CD8-positive, alpha-beta T cell (primary cell): ENCODE measurements at places on chromosomes 2 and 18.

- no peak for DNase-seq
Observed at GRCh38 chr2:146818122-146818521, 1026.7 kb upstream of the ACVR2A start.

DNA sequence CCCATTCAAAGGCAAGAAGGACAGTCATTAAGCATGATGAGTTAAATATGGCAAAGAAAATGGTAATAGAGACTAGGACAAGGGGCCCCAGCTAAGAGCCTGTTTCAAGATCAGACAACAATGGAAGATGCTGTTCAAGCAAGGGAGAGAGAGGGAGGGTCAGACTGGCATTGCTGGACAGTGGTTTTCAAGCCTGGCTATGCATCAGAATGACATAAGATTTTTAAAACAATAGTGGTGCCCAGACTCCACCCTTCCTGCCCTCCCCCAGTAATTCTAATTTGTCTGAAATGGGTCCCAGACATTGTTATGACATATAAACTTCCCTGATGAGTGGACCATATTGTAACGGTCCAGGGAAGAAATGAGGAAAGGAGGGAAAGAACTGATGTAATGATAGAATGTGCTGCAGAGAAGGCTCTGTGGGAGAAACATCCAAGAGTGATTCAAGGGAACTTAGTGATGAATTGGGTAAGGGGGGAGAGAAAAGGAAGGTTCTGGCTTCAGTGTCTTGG is 112.9 kb upstream of the TRIB2 start:
- DNase-seq = no peak

- DNase-seq = no peak
Observed at GRCh38 chr2:74131901-74132300, 15.8 kb downstream of the BOLA3 start.

- no peak for DNase-seq
Observed at GRCh38 chr18:63099091-63099840, 220.3 kb downstream of the BCL2 start.

DNA sequence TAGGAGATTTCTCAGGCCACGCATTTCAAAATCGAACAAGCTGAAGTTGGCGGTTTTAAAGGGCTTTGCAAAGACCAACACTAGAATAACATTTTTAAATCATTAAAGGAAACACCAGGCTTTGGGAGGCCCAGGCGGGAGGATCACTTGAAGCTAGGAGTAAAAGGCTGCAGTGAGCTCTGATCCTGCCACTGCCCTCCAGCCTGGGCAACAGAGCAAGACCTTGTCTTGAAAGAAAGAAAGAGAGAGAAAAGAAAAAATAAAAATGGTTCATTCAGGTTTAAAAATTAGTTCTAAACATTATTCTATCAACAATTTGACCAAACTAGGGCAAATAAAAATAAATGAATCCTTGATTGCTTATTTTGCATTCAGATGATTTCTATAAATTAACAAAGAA is 789 bp upstream of the CHST9 start:
- DNase-seq = no peak

- no peak for DNase-seq
Observed at GRCh38 chr2:146287281-146287680, 1557.5 kb upstream of the ACVR2A start.

- no peak for DNase-seq
Observed at GRCh38 chr2:190583507-190584337, 49.2 kb upstream of the NEMP2 start.

DNA sequence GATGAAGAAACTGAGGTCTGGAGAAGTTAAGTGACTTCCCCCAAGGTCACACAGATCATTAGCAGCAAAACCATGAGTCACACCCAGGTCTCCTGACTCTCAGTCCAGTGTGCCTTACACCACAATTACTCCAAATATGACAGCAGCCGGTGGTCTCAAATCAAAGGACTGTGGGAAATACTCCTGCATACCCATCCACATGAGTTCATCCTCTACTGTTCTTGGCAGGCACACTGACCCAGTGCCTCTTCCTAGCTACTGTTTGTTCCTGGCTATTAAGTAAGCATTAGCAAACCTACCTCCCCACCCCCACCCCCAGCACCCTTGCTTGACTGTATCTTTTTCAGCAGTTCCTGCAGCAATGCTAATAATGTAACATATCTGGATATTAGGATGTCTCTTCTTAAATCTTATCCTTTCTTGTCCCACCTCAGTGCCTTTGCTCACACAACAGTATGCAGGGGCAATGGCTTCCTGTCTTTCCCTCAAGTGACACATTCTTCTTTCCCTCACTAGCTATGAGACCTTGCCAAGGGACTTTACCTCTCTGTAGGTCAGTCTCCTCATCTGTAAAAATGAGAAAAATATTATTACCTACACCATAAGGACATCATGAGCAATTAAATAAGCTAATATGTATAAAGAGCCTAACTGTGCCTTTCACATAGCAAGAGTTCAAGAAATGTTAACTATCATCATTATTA is 46.2 kb downstream of the FAM98A start:
- no peak for DNase-seq

DNA sequence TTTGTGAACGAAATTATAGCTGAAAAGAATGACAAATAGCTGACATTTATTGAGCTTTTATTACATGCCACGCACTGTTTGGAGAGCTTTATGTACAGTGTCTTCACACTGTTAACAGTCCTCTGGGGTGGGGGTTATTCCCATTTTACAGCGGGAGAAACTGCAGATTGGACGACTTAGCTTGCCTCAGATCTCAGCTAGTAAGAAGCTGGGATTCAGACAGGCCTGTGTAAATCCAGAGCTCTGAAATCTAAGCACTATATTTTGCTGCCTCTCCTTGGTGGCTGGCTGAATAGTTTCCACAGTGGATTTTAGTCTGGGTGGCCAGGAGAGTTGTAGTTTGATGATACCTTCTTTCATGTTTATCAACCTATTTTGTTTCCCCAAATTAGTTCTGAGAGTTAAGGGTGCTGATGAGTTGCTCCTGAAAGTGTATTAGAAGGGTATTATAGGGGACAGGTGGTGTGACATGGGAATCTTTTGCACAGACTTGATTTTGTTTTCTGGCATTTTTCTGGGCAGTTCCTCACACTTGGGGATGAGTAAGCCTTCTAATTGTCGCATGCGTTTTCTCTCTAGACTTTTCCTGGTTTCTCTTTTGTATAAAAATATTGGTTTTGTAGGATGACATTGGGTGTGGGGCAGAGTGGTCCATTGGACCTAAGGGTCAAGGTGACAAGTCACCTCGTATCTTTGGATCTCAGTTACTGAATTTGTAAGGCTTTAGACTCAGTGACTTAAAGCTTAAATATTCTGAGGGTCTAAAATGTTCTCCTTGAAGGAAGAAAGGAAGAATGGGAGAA is 1.5 kb downstream of the ACSL3 start:
- no peak for DNase-seq

- no peak for DNase-seq
Observed at GRCh38 chr2:236745420-236746210, 176.0 kb downstream of the ACKR3 start.

DNA sequence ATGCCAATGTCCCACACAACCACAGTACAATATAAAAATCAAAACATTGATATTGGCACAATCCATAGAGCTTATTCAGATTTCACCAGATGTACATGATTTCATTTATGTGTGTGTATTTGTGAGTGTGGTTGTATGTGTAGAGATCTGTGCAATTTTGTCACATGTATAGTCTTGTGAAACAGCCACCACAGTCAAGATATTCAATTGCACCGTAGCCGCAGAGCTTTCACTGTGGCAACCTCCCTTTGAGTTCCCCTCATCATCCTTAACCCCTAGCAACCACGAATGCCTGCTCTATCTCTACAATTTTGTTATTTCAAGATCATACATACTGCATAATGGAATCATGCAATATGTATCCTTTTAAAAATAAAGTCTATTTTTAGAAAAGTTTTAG is 391.3 kb downstream of the SETBP1 start:
- no peak for DNase-seq

- DNase-seq = no peak
Observed at GRCh38 chr2:203824603-203825002, 43.0 kb upstream of the CTLA4 start.

DNA sequence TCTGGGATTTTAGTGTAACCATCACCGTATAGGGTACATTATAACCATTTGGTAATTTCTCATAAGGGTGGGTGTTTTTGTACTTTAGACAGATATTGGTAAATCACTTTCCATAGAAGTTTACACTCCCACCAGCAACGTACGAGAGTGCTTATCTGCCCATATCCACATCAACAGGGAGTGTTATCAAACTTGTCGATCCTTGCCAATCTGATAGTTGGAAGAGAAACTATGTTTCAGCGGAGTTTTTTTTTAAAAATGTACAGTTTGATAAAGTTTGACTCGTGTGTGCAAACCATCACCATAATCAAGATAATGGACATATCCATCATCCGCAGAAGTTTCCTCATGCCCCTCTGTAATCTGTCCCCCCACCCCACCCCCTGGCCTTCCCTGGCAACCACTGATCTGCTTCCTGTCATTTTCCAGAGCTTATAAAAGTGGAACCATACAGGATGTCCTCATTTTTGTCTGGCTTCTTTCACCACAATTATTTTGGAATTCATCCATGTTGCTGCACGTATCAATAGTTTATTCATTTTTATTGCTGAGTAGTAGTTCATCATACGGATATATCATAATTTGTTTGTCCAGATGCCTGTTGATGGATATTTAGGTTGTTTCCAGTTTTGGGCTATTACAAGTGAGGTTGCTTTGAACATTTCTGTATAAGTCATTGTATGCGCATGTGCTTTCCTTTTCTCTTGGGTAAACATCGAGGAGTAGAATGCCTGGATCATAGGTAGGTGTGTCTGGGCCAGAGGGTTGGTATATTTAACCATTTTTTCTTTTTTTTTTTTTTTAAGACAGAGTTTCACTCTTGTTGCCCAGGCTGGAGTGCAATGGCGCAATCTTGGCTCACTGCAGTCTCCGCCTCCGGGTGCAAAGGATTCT is 18.6 kb downstream of the GLI2 start:
- DNase-seq = no peak

GRCh38 chr2:54422072-54422581 is 34.0 kb upstream of the SPTBN1 start:
- DNase-seq = peak; percentile 9

DNA sequence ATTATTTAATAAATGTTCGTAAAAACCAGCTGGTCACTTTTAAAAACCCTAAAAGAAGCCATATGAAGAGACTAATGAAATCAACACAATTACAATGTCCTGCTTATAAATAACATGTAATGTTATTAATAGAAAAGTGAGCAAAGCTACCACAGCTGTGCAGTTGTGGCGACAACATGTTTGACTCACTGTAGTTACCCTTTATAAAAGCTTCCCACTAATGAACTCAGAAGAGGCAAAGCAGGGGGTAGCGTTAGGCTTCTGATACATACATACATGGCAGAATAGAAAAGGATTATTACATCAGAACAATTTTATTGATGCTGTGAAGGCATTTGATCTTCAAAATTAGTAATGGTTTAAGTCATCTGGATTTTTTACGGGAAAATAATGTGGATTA is 219.7 kb downstream of the SLC4A10 start:
- no peak for DNase-seq

- DNase-seq = no peak
Observed at GRCh38 chr18:46387441-46388131, 269.4 kb downstream of the LOXHD1 start.

DNA sequence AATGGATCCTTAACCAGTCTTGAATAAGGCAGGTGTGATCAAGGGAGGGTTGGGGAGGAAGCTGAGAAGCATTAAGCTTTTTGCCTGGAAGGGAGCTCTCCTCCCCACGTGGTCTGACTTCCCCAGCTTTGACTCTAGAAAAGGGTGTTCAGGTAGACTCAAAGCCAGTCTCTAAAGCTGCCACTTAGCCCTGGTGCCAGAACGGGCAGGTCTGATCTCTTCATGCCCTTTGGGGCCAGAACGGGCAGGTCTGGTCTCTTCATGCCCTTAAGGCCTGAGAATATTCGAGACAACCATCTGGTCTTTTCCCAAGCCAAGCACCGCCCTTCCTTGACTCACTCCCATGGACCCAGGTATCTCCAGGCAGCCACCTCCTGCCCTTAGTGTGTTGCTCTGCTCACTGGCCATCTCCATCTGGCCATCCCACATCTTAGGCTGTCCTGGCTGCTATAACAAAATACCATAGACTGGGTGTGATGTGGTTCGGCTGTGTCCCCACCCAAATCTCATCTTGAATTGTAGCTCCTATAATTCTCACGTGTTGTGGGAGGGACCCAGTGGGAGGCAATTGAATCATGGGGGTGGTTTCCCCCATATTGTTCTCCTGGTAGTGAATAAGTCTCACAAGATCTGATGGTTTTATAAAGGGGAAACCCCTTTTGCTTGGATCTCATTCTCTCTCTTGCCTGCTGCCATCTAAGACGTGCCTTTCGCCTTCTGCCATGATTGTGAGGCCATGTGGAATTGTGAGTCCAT is 59.4 kb downstream of the SNORC start:
- no peak for DNase-seq

DNA sequence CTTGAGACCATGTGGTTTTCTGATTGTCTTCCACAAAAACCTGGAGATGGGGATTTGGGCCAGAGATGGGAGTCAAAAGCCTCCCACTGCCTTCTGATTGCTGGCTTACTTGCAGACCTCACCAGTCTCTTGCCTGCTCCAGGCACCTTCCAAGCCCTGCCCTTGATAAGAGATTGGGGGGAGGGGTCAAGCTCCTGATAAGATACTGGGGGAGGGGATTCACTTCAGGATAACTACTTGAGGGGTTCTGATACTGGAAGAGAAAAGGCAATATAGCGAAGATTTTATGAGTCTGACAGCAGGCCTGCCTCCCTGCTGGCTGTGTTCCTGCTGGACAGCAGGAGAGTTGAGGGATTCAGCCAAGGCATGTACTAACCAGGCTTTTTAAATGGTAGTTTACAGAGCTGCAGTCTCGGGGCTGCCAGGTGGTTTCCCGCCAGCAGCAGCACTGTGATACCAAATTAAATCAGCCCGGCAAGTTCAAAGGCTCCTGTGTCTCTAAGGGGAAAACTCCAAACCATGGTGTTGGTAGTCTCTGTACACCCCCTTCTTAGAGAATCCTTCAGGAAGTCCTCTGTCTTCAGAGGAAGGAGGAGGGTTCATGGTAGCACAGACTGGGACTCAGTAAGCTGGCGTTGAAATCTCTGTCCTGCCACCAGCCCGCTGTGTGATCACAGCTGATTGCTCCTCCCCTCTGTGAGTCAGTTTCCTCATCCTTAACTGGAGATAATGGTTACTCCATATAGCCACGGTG is 58.3 kb downstream of the FBXO36 start:
- no peak for DNase-seq

GRCh38 chr2:79511320-79511951 is 1.4 kb upstream of the CTNNA2 start:
- no peak for DNase-seq

GRCh38 chr2:199470361-199470671 is 12.6 kb upstream of the SATB2 start:
- no peak for DNase-seq

GRCh38 chr2:193549661-193550060 is 1354.9 kb upstream of the TMEFF2 start:
- no peak for DNase-seq

- no peak for DNase-seq
Observed at GRCh38 chr2:193843675-193844074, 1648.9 kb upstream of the TMEFF2 start.

DNA sequence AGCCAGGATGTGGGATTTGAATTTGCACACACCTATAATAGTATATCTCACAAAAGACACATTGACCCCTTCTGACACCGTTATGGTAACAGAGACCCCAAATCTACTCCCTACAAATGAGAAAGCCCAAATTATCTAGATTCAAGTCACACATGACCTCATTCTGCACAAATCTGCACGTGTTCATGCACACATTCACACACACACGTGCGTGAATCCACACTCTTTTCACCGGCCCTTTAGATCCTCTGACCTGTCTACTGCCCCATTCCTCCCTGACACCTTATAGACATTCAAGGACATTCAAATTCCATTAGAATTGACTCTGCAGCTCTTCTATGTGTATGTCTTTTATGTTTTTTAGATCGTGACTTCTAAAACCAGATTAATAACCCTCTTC is 627.8 kb upstream of the ID2 start:
- DNase-seq = no peak
